ENCODE measurements at places on chromosomes 12 and 14.

DNA sequence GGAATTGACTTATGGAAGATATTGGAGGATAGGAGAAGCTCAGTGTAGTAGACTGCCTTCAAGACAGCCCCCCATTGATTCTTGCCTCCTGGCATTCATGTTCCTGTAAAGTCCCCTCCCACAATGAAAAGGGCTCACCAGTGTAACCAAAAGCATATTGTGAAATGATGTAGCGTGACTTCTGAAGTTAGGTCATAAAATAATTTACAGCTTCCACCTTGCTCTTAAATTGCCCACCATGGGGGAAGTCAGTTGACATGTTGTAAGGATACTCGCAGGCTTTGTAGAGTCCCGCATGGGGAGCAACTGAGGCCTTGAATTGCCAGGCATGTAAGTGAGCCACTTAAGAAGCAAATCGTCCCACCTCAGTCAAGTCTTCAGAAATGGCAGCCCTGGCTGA, 25.1 kb downstream of the GTSF1 start:
- no peak for DNase-seq

- DNase-seq: no peak
These were observed 9.1 kb upstream of the HOXC4 start for GRCh38 chr12:54044425-54045103.

DNA sequence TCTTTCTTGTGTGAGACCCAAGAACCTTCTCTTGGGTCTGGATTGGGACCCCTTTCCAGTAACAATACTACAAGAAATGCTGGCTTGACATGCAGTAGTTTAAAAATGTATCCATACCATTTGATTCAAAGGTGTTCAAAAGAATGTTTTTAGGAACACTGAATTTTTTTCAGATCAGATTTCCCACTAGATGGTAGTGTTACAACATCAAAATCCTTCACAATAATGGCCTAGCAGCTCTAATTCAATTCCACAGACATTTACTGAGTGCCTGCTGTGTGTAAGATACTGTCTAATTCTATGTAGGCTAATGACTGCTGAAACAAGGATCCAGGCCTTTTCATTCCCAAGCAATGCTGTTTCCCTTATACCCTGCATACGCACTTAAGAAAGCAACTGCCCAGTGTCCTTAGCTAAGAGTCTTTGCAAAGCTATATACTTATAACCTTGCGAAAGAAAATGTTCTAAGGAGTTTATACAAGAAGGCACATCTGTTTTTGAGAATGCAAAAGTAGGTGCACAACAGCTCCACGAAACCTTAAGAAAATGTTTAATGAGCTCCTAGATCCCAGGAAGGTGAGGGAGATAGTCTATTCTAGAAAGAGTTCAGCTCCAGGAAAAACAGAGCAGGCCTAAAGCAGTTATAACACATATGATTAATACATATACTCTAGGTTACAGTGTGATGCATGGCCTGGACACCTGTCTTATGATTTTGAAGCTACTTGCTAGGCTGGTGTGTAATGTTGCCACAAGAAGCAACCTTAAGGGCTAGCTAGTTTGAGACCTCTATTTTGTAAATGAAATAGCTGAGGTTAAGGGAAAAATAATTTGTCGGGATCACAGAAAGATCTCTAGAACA, 50.9 kb upstream of the PKP2 start:
- no peak for DNase-seq

DNA sequence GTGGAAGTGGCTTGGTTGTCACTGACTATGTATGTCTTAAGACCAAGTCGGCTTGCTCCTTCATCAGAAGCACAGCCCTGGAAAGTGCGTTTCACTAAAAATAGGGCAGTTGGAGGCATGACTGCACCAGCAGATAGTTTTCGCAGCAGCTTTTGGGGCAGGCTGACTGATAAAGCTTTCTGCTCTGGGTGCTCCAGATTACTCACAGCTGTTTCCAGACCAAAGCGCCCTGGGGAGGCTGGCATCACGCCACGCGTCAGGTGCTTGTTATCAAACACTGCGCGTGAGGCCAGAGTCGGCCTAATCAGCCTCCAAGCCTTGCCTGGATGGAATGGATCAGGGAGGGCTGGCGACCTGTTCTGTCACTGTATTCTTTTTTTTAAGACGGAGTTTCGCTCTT, 13.3 kb upstream of the LRRC10 start:
- DNase-seq: no peak

DNA sequence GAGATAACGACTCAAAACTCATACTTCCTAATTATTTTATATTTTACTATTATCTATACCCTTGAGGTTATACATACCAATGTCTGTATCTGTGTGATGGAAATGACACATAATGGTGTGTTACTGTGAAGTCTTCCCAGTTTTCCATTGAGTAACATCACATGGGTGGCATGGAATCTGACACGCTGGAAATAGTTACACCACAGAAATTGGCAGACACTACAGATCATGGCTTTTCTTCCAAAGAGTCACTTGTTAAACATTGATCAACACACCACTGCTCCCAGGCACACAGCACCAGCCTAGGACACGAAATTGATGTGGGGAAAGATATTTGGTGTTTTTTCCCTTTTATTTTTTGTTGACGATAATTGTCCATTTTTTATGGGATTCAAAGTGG, 33.0 kb upstream of the VWF start:
- no peak for DNase-seq

DNA sequence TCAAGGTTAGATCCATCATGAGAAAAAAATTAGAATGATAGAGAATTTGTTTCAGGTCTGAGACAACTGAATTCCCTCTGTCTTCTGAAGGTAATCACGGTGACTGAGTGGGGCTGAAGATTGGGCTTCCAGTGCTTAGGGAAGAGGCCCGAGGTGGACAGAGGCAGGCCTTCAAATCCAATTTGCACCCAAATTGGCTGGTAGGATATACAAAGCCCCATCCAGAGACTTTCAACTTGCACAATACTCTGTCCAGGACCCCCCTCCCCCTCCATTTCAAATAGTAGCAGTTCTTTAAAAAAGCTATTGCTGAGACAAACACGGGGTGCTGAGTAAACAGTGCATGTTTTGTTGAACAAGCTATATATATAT, 3.6 kb upstream of the FOXG1 start:
- no peak for DNase-seq

DNA sequence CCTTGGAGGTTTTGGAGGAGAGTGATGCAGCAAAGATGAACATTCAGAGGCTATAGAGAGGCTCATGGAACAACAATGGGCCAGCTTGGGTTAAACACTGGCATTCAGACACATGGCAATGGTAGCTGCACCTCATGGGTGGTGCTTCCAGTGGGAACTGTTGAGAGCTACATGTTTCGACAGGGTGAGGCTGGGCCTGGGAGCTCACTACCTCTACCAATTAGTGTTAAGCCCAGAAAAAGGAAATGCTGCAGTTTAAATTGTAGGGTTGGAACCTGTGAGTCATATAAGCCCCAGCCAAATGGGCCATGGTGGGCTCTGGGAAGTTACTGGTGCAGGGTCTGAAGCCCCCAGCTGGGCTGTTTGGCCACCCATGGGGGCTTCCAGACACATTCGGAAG, 279.7 kb downstream of the ZFP36L1 start:
- DNase-seq: no peak

DNA sequence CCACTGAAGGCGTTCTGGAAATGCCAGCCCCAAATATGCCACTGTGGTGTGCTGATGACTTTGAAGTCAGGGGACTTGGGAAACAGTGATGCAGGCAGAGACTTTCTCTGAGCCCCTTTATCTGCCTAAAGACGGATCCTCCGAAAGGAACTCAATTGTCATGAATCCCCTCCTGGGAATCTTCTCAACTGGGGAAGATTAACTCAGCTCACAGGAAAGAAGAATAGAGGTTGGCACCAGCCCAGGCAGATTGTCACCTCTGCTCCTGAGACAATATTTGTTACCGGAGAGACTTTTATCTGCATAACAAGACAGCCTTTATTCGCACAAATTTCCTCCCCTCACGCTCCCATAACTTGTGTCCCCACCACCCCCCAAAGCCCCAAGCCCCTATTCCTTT, 414.4 kb downstream of the FUT8 start:
- DNase-seq: no peak

DNA sequence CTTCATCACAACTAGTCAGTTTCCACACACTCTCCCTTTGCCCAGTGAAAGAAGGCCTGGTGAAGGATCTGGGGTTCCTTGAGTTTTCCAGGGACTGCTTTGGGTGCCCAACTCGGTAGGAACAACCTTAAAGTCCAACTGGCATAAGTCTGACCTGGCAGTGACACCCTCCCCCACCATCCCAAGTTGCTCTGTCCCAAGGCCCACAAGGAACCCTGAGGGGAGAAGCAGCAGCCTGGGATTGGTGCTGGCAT, 1.6 kb downstream of the KMT2D start:
- DNase-seq: no peak

GRCh38 chr14:97268097-97268496, 470.9 kb downstream of the VRK1 start:
- no peak for DNase-seq

DNA sequence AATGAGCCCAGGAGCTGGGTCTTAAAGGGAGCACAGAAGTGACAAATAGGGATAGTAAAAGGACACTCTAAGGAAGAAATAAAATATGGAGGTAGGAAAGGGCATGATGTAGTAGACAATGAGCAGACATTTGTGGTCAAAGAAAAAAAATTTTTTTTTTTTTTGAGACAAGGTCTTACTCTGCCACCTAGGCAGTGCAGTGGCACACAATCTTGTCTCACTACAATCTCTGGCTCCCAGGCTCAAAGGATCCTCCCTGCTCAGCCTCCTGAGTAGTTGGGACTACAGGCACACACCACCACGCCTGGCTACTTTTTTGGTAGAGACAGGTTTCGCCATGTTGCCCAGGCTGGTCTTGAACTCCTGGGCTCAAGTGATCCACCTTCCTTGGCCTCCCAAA, 8.5 kb downstream of the FKBP3 start:
- no peak for DNase-seq

- no peak for DNase-seq
These were observed 304.1 kb downstream of the EGLN3 start for GRCh38 chr14:33646692-33647260.

DNA sequence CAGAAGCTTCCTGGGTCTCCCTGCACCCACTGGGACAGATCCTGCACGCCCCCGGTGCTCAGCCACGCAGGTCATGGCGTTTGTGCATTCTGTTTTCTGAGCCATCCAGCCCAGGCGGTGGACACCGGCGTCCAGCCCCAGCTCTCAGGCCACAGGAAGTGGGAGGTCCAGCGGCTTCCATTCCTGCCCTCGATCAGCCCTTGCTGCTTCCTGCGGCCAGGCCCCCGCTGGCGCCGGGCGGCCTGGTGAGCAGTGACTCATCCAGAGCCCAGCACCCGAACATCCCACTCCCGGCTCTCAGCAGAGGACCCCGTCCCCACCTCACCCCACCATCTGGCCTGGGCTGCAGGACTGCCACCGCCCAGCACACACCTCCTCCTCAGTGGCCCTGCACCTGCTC, 18.0 kb upstream of the NUDT14 start:
- DNase-seq: no peak

DNA sequence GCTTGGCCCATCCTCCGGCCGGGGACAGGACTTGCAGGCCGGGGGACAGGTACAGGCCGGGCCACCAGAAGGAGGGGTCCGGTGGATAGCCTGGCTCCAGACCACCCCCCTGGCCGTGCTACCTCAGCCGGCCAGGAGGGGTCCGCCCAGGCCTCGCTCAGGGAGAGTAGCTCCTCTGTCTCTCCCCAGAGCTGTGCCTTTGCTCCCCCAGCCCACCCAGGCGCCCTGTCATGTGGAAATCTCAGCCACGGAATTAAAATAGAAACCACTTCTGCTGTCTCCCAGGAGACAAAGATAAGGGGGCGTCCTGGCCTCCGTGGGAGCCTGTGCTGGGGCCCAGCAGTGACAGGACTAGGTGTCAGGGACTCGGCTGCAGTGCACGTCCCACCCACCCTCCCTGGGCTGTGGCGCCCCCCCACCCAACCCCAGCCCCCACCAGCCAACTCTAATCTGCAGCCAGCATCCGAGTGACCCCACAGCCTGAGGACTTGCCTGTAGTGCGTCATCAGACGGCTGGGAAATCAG, 3.3 kb upstream of the CRIP2 start:
- no peak for DNase-seq

DNA sequence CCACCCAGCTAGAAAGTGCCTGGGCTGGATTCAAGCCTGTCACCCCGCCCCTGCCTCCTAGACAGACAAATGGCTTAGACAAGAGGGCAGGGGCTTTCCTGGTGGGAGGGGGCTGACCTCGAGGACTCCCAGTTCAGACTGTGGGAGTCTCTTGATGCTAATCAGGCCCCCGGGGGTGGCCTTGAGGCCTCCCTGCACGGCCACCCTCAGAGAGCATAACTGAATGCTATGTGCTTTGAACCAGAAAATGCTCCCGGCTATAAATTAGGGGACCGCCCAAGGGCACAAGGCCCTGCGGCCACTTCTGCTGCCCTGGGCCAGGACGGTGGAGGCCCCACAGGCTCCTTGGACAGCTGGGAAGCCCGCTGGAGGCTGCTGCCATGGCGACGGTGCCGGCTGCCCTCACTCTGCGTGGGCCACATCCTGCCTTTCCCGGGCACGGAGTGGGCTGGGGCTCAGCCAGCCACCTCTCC, 111.0 kb upstream of the NCOR2 start:
- no peak for DNase-seq

DNA sequence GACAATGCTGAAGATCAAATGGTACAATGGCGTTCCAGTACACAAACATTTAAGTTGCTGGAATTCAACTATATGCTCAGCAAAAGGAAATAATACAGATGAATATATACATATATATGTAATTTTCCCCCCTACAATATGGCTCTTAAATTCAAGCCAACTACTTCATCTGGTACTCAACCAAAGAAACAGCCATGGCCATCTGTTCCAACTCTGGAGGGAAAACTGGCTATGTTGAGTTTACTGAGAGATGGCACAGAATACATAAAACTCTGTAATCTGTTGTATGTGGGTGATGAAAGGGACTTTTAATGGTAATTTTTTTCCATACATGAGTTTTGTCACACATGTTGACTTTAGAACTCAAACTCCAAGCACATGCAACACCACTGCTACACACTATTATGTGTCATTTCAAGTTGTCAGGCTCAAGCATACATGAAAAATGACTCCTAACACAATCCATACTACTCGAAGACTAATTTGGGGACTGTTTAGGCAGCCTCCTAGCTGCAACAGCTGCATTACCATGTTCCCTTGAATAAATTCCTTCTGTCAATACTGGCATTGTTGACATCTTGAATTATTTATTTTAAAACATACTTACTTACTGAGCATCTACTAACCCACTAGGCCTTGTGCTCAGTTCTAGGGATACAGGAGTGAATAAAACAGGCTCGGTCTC, 38.2 kb upstream of the MAP3K9 start:
- no peak for DNase-seq

GRCh38 chr12:20423557-20423956, 55.2 kb downstream of the PDE3A start:
- no peak for DNase-seq

DNA sequence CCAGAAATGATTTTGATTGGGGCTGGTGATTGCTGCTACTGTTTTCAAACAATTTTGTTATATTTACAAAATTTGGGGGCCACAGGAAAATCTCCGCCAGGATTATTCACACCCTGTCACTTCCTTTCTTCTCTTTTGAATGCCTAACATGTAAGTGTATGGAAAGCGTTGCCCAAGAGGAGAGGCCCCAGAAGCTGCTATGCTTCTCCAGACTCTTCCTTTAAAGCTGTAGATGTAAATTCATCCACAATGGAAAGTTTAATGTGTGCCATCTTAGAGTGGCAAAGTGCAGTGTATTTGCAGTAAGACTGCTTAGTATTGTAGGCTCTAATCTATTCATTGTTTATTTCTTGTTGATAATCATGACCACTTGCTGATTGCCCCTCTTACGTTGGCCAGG, 136.7 kb upstream of the LRIG3 start:
- no peak for DNase-seq
